Epithelial cell of proximal tubule (primary cell): ENCODE measurements at places on chromosomes 4 and X. TPM values are rescaled to one million over a fixed set of nuclear protein-coding genes. Genes with fewer than 3 reads are reported as not detected.
A peak's percentile ranks its signal among the peaks of the same experiment; 100 is the strongest.

GRCh38 chr4:57320217-57320616, 210.0 kb upstream of the IGFBP7 start:
- no peak for DNase-seq

DNA sequence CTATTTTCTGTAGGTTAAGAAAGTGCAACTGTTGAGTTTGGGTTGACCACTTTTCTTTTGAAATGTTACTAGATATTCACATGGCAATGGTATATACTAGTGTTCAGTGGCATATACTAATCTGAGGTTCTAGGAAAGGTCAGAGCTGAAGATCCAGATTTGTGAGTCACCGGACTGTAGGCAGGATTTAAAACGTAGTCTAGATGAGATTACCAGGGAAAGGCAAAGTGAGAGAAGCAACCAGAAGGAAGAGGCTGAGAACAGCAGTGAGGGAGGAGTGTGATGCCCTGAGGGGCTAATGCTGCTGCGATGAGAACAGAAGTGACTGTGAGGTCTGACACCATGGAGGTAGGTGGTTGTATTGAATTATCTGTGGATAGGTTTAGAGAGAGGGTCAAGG, 9.7 kb upstream of the PLA2G12A start:
- DNase-seq, result no peak

GRCh38 chrX:646228-646495, 15.6 kb downstream of the SHOX start:
- DNase-seq, result no peak

GRCh38 chr4:121656269-121656641, 40.5 kb downstream of the ANXA5 start:
- DNase-seq, result peak; percentile 52

GRCh38 chr4:5705647-5706320, 2.6 kb downstream of the EVC2 start:
- no peak for DNase-seq

- no peak for DNase-seq
Measured at GRCh38 chr4:182748949-182749348, 168.2 kb downstream of the DCTD start.

DNA sequence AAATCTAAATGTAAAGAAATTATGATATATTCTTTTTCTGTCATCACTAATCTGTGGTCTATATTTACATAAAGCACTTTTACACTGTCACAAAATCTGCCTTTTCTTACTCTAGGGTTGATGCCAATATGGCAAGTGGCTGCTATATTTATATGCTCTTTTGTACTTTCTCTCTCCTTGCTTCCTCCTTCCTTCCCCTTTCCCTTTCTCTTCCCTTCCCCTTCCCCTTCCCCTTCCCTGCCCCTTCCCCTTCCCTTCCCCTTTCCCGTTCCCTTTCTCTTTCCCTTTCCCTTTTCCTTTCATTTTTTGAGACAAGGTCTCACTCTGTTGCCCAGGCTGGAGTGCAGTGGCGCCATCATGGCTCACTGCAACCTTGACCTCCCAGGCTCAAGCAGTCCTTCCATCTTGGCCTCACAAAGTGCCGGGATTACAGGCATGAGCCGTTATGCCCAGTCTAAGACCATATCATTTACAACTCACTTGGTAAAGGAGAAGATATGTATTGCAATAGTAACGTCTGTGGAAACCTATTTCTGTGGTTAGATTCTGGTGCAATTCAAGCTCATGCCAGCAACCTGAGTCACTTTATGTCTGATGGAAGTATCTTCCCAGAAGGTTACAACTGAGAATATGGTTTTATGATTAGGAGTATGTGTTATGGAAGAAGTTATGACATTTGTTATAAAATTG, 13.9 kb upstream of the PLAC8 start:
- DNase-seq, result no peak

DNA sequence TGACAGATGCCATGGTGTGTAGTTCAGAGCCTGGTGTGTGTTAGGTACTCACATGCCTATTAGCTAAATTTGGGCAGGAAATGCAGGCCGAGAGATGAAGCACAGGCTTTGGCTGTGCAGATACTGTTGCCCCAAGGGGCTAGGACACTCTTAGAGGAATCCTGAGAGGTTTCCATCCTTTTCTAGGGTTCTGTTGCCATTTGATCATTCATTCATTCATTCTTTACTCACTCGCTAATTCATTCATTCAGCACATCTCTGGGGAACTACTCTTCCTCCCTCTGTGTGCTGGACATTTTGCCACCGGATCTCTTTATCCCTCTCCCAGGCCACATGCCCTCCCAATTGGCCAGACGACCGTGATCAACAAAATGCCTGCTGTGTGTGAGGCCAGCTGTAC, 43.9 kb upstream of the NSG1 start:
- DNase-seq, result no peak

DNA sequence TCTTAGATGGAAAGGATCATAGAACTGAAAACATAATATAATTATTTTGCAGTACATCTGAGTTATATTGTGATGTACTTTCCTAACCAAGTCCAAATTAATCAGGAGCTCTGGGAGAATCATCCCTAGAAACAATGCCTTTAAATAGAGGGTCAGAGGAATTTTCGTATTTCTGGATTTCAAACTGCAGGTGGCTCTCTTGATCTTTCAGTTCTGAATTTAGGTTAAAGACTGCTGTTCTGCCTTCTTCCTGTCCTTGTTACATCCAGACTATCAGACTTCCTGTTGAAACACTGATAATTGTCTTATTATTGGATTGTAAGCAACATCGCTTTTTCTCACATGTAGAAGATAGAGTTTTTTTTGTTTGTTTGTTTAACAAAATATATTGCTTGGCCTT, 142.7 kb downstream of the RPA4 start:
- no peak for DNase-seq

- no peak for DNase-seq
Measured at GRCh38 chr4:39348371-39349315, 17.5 kb downstream of the RFC1 start.

DNA sequence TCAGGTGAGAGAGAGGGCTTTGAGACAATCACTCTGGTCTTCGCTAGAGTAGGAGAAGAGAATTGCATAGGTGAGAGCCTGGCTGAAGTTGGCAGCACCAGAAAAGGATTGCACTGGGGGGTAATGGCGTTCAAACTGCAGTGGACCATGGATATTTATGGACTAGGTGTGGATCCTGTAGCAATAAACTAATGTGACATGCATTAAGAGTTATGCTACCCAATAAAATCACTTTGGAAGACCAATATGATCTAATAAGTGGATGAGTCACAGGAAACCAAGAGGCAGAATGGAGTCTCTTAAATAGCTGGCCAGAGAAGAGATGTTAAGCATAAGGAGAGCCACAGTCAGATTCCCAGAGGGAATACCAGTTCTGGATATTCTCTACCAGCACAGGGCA, 259.8 kb downstream of the FBXO8 start:
- DNase-seq, result no peak

- no peak for DNase-seq
Measured at GRCh38 chr4:17427991-17428390, 83.9 kb downstream of the QDPR start.

DNA sequence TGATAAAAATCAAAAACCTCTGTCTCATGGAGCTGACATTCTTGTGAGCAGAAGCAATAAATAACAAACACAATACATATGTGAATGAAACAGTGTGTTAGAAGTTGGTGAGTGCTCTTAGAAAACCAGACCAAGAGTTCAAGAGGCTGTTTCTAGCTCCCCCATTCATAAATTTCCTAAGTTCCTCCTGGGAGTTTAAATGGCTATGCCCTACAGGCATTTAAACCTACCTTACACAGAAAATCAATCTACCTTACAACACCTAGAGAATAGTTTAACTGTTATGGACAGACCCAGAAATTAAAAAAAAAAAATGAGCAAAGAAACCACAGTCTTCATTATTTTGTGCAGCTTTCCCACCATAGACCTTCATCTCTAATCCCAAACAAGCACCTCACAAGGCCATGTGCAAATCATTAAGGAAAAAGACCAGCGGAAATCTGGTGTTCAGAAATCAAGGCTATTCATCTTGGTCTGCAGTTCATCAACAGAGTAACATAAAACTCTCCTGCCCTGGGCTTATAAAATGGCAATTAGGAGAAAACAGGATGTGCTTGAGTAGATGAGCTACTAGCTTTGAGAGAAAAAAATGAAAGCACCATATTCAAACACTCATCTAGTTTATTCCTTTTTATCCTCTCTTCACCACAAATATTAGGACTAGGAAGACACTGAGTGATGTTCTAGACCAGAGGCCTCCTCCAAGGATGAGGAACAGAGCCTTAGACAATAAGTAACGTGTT, 147.2 kb downstream of the SHROOM3 start:
- DNase-seq, result no peak

DNA sequence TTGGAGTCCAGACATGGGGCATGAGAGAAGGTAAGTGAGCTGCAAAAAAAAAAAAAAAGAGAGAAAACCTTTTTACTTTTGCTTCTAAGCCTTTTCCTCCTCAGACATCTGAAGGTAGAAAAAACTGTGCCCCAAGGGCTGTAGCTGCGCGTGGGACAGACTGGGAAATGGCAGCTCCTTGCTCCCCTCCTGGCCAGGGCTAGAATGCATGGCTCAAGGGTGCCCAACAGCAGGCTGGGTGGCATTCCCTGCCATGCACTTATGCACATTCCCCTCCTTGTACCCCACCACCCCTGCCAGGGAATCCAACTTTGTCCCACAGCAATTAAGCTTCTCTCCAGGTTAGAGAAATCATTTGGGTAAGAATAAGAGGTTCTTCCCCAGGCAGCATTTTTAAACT, 421.2 kb downstream of the TRAM1L1 start:
- no peak for DNase-seq

GRCh38 chr4:83832110-83832825, 296.4 kb downstream of the GPAT3 start:
- DNase-seq, result no peak

DNA sequence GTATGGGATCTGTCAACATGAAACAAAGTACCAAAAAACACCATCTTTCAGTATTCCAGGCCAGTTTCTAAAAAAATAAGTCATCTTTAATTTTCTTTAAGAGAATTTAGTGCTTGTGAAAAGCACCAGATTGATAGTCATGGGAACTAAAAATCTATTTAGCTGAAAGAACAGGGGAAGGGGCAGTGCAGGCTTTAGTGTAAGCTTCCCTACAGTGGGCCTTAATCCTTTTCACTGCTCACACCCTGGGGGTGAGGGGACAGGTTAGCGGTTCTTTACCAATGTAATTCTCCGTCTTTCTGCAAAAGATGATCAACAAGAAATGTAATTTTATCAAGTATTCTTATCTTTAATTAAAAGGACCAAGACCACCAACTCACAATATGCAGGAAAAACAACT, 47.1 kb downstream of the CHIC2 start:
- DNase-seq, result no peak

DNA sequence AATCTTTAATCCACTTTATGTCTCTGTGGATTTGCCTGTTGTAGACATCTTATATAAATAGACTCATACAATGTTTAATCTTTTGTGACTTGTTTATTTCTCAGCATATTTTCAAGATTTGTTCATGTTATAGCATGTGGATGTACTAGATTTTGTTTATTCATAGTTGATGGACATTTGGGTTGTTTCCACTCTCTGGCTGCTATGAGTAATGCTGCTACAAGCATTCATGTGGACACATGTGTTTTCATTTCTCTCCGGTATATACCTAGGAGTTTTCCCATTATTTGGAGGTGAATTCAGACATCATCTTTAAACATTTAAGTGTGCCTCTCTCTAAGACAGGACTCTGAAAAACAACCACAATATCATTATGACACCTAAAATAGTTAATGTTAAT, 2.3 kb downstream of the IKBKG start:
- DNase-seq, result no peak

GRCh38 chrX:1453951-1454785, 1.5 kb upstream of the ASMTL start:
- DNase-seq, result no peak

DNA sequence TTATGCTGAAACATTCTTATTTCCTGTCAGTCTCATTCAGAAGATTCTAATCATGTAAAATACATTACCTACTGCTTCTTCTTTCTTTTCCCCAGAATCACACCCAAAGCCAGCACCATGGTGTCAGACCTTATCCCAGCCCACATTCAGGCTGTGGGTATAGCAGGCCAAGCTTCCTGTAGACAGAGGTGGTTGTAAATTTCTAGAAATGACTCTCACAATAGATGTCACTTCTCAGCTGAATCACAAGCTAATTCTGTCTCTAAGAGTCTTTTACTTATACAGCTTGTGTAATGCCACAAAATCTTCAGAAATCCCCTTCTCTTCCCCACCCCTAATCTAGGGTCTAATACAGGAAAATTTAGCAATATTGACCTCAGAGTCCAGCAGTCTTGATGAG, 239.6 kb downstream of the PARM1 start:
- no peak for DNase-seq

- no peak for DNase-seq
Measured at GRCh38 chr4:68396756-68397155, 46.9 kb upstream of the YTHDC1 start.

- no peak for DNase-seq
Measured at GRCh38 chrX:47196098-47196497, 2.5 kb downstream of the UBA1 start.

GRCh38 chr4:108092288-108092687, 76.4 kb downstream of the LEF1 start:
- DNase-seq, result no peak

- no peak for DNase-seq
Measured at GRCh38 chrX:7503251-7503650, 339.7 kb upstream of the VCX start.

DNA sequence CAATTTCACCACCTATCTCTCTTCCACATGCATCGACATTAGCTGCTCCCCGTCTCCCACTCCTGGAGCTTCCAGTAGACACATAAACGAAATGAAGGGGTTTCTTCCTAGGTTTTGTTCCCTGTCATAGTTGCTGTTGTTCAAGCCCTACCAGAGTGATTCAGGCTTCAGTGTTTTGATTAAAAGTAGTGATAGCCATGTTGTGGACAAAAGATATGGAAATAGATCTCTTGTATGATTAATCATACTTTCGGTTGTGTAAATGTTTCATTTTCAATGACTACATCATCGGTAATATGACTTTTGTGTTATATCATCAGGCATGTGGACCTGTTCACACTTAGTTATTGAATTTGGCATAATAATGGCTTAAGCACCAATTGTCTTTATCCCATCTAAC, 96.5 kb upstream of the KLF3 start:
- DNase-seq, result no peak

Gene ADH1A
- total RNA-seq, result not detected in 2 replicates

Gene WDFY3
- 23.6 and 35.1 TPM in 2 replicates for total RNA-seq

Gene ZDHHC15
- total RNA-seq, result 0.29 and 1.1 TPM in 2 replicates

Gene USP17L21
- total RNA-seq, result not detected in 2 replicates

Gene LAP3
- 75.8 and 88.1 TPM in 2 replicates for total RNA-seq

Gene PNMA6A
- 2.5 and 3.3 TPM in 2 replicates for total RNA-seq

Gene MAGEA12
- total RNA-seq, result not detected in 2 replicates

Gene RHOXF1
- not detected in 2 replicates for total RNA-seq

Gene EMD
- total RNA-seq, result 50.7 and 63.0 TPM in 2 replicates

Gene ATP1B4
- total RNA-seq, result not detected in 2 replicates

Gene RNF175
- total RNA-seq, result 0.72 and 2.3 TPM in 2 replicates

Gene XAGE2
- total RNA-seq, result not detected in 2 replicates

Gene CSAG1
- total RNA-seq, result not detected in 2 replicates

Gene GPR119
- not detected in 2 replicates for total RNA-seq

Gene RPS6KA6
- 0.58 and 1.5 TPM in 2 replicates for total RNA-seq

Gene IL2
- total RNA-seq, result not detected in 2 replicates
